ENCODE measurements at places on chromosomes 6 and 20.

DNA sequence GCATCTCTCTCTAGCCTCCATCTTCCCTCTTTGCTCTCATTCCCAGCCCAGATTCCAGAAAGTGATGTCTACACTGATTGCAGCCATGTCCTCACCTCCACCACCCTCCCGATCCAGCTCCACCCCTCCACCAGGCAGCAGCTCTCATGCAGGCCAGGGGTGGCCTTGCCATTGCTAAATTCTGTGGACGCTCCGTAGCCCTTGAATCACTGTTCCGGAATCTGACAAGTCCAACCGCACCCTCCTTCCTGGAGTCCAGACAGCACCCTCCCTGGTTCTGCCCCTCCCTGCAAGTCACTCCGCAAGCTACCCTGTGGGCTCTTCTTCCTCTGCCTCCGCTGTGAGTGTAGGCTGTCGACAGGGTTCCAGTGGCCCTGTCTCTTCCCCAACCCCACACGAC lies 26.2 kb downstream of the TNXB start:
- no peak for DNase-seq

- DNase-seq = no peak
These were observed 21.7 kb downstream of the VPS52 start for GRCh38 chr6:33249732-33250630.

GRCh38 chr6:83853178-83854000 lies at the start of gene RIPPLY2:
RIPPLY2 (plus strand) TSS chr6:83853360; CDS start chr6:83853417, 57 bp downstream.
- peak; percentile 37 for DNase-seq

GRCh38 chr20:3616250-3616649 lies 46.9 kb downstream of the GFRA4 start:
- DNase-seq = no peak

DNA sequence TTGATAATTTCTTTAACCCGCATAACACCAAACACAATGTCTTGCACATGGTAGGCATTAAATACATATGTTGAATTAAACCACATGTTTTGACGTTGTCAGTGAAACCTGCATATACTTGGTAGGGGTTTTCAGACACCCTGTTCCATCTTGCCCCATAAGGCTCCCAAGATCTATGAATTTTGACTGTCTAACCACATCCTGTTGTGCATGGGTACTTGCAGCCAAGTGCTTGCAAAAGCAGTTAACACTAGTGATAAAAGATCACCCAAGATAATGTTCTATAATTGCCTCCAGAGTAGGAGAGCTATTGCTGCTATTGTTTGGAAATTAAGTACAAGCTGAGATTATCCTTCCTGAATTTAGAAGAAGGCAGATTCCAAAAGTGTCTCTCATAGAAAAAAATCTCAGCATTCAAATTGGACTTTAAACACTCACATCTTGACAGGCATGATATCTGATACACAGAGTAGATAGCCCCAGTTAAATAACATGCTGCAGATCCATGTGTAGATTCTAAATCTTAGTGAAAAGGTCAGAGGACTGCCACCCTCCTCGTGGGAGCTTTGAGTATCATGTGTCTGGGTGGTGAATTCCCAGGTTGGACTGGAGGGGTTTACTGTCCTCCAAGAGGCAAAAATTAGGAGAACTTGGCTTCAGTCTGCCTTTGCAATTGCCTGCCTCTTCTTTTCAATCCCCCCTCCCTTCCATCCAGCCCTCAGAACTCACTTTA lies 25.8 kb upstream of the CCN6 start:
- DNase-seq = no peak

DNA sequence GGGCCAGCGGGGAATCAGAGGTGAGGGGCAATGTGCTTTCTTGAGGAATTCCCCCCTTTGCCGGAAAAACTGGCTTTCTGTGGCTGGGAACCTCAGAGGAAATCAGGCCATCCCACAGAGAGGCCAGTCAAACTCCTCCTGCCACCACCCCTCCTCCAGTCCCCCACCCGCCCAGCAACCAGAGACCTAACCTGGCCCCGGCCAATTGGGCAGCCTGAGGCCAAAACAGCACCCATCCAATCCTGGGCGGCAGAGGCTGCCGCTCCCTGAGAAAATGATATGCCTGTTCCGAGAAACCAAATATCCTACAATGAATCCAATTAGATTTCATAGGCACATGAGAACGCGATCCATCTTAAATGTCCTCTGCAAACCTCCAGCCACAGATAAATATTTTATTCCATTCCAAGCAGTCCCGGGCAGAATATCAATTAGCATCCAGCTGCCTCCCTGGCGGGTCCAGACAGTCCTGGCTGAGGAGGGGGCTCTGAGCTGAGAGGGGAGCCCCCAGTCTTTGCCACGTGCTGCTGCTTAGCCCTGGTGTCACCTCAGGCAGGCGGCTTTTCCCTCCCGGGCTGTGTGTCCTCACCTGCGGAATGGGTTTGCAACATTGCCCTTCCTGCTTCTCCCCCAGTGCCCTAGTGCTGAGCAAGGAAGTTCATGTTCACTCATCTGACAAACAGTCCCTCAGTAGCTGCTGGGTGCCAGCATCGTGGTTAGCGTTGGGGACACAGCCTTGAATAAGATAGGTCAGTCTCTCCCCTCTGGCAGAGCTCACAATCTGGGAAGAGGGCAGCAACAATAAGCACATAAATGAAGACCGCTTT lies 95.0 kb downstream of the DLGAP4 start:
- DNase-seq = no peak

DNA sequence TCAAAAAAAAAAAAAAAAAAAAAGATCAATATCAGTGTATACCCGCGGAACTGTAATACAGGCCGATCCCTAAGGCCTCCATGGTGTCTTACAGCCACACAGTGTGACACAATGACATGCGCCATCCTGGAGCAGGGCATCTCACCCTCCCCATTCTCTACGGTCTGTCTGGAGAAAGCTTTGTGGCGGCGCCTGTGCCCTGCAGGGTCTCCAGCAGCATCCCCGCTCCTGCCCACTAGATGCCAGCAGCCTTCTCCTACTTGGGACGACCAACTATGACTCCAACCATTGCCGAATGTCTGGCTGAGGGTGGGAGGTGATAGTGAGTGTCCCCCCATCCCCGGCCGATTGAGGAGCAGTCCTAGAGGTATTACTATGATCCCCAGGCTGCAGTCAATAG lies 558.8 kb upstream of the AGPAT4 start:
- DNase-seq = no peak

DNA sequence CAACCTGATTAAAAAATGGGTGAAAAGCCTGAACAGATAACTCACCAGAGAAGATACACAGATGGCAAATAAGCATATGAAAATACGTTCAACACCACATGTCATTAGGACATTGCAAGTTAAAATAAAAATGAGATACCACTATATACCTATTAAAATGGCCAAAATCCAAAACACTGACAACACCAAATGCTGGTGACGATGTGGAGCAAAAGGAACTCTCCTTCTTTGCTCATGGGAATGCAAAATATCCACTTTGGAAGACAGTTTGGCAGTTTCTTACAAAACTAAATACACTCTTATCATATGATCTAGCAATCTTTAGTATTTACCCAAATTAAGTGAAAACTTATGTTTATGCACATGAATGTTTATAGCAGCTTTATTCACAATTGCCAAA lies 100.5 kb upstream of the ARID1B start:
- DNase-seq = no peak

DNA sequence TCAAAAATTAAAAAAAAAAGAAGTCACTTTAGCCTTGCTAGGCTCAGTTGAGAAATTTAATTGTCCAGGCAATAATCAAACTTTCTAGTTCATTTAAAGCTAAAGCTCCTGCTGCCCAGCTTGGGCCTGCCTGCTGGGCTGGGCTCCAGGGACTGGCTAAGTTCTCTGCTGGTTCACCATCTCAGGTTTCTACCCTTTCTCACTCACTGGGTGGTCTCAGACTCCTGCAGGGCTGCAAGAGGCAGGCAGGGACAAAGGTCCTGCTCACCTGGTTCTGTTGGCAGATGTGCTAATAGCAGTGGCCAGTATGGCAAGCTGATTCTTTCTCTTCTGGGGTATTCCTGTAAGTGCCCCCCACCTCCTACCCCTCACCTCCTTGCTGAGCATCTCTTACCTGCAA lies 21.2 kb upstream of the RTF2 start:
- no peak for DNase-seq

DNA sequence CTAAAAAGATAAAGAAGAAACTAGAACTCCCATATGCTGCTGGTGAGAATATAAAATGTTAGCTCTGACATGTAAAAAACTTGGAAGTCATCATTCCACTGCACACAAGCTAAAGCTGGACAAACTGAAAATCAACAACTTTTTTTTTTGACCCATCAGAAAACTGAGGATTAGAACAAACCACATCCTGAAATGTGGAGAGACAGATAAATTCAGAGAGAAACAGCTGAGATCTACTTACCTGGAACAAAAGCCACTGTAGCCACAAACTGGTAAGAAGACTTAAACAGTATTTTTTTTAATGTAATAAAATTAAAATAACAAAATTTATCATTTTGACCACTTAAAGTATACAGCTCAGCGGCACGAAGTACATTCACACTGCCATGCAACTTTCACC lies 408.5 kb upstream of the RGS17 start:
- DNase-seq = no peak

DNA sequence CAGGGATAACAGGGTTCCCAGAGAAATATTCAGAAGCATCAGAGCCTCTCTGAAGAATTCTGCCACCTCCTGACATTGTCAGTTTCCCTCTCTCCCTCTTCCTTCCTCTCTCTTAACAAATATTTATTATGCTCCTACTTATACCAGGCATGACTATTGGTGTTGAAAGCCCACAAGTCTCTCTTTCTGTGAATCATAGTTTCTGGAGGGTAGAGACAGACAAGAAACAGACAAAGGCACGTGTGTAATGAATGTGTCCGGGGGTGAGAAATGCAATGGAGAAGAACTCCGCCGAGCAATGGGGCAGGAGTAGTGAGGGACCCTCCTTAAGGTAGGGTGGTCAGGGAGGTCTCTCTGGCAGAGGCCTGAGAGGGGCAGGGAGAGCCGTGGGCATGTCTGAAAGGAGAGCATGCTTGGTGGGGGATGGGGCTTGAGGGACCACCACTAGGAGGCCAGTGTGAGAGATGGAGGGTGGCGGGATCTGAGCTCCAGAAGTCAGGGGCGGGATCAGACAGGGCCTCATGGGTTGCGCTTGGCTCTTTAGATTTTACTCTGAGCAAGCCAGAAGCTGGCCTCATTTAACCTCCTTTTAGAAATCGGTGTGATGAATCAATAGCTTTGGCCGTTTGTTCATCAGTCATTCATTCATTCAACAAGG lies 57.3 kb downstream of the EYA2 start:
- no peak for DNase-seq

DNA sequence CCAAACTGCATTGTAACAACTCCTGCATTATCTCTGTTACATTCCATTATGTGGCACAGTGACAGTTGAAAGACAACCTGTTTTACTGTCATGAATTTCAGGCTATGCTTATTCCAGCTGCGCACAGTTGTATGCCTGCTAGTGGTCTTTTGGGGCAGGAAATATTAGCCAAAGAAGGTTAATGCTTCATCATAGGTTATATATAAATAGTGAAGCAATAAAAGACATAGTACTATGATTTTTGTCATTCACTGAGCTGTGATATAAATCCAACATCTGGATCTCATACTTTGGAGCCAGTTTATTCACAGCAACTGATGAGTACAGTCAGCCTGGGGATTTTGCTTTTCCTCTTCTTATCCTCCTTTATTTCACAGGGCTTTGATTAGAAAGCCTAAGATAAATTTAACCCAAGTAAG lies 55.6 kb downstream of the FILIP1 start:
- no peak for DNase-seq

- DNase-seq = no peak
These were observed 39.7 kb upstream of the ZFP64 start for GRCh38 chr20:52231230-52231746.

DNA sequence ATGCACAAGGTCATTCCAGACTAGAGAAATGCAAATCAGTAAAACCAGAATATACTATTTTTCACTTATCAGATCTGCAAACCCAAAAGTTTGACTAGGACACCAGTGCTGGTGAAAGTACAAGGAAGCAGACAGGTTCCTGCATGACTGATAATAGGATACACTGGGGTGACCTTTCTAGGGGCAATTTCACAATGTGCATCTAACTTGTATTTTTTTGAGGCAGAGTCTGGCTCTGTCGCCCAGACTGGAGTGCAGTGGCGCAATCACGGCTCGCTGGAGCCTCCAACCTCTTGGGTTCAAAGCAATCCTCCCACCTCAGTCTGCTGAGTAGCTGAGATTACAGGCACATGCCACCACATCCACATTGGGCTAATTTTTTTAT lies 11.4 kb downstream of the COMMD7 start:
- DNase-seq = no peak

GRCh38 chr20:56595746-56596475 lies 33.2 kb upstream of the TFAP2C start:
- DNase-seq = no peak

DNA sequence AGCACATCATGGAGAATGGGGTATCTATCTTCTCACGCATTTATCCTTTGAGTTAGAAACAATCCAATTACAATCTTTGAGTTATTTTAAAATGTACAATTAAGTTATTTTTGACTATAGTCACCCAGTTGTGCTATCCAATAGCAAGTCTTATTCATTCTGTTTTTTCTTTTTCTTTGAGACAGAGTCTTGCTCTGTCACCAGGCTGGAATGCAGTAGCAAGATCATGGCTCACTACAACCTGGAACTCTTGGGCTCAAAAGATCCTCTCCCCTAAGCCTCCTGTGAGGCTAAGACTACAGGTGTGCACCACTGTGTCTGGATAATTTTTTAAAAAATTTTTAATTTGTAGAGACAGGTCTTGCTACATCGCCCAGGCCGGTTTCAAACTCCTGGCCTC lies 201.5 kb upstream of the ZNF217 start:
- DNase-seq = no peak

GRCh38 chr20:54028276-54029011 lies 42.0 kb downstream of the BCAS1 start:
- DNase-seq = no peak

GRCh38 chr6:90468080-90468479 lies 118.8 kb downstream of the MAP3K7 start:
- no peak for DNase-seq

GRCh38 chr6:19279273-19279684 lies 557.9 kb upstream of the ID4 start:
- no peak for DNase-seq

DNA sequence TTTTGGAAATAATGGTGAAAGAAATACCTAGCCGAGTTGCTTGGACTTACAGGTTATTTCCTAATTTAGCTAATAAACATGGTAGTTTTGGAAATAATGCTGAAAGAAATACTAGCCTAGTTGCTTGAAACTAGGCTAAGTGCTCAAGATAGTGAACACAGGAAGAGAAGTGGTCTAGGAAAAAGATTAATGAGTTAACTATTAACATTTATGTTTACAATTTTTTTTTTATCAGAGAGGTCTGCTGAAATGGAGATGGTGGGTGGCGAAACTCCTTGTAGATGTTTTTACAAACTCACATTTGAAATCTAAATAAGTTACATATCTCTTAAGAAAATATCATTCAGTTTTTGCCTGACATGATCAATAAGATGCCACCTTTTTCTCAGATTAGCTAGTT lies 39.2 kb downstream of the MAPK14 start:
- no peak for DNase-seq

DNA sequence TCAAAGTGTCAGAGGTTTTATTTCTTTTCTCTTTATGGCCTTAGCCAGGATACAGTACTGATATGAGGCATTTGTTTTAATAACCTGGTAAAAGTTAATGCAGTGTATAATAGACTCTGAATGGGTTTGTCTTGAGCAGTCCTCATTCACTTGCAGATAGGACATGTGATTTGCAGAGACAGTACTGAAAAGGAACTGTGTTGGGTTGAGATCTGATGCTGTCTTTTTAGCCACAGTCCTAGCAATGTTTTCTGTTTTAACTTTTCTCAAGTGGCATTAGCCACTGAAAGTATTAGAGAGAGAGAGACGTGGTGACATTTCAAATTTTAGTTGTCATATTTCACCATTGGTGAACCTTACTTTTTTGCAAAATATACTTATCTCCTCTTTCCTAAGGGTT lies 547.2 kb upstream of the MAN1A1 start:
- DNase-seq = no peak
